Cardiac fibroblast (primary cell): ENCODE measurements at places on chromosomes 13 and 19.

GRCh38 chr13:48221686-48222187 lies 11.3 kb upstream of the ITM2B start:
- no peak for DNase-seq

DNA sequence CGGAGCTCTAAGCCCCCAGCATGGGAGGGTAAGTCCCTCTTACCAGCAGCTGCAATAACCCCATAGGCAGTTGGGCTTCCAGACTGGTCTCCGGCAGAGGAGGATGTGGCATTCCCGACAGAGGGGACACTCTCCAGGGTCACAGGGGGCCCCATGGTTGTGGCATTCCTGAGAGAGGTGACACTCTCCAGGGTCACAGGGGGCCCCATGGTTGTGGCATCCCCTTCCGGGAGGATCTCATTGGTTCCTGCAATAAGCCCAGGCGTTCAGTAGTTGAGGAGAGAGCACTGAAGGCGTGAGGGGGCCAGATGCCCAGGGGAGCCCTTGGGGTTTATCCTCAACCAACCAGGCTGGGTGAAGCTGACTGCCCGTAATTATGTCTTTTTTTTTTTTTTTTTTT lies 5.4 kb downstream of the CD320 start:
- DNase-seq: no peak

DNA sequence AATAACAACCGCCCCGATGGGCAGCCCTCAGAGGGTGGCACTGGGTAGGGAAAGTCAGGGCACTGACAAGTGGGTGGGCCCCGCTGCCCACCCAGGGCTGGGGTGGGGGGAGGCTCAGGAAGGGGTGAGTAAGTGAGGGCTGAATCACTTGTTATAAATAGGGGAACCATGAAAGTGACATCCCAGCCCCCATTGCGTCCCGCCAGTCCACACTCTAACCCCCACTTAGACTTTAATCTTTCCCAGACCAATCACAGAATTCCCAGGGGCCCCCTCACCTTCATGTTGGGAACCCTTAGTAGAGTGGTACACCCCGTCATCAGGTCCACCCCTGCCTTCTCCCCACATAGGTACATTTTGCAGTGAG lies 37.0 kb upstream of the NANOS3 start:
- peak; percentile 73 for DNase-seq

- no peak for DNase-seq
These were observed 5.1 kb downstream of the TMEM86B start for GRCh38 chr19:55223291-55224037.

DNA sequence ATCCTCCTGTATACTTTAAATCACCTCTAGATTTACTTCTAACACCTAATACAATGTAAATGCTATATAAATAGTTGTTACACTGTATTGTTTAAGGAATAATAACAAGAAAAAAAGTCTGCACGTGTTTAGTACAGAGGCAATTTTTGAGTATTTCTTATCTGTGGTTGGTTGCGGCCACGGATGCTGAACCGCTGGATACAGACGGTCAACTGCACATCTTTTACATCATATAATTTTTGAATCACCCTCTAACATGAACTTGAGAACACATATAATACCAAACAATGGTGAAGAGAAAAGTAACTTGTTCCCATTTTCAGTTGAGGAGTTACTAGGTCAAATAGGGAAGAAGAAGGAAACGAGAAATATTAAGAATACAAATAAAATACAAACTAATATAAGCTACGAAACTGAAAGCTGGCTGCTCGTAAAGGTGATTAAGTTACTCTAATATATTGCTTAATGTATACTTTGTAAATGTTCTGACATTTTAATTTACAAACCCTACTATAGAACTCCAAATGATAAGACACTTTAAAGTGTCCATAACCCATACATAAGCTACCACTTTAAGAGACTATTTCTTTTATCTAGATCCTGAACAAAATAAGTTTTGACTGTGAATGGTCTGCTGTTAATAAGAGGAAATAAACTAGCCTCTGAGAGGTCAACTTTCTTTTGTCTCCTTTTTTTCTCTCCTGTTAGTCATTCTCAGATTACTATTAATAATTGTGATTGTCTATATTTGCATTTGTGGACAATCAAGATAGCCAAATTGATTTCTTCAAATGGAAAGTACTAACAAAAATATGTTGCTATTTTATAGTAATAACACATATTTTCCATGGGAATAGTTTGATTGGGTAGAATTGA lies 457.4 kb downstream of the DIAPH3 start:
- no peak for DNase-seq
